ENCODE measurements at places on chromosomes 5 and 9.

- DNase-seq, result no peak
Observed at GRCh38 chr9:136090056-136090735, 4.9 kb downstream of the NACC2 start.

GRCh38 chr5:14411216-14411615 is 170.4 kb upstream of the OTULINL start:
- DNase-seq, result no peak

DNA sequence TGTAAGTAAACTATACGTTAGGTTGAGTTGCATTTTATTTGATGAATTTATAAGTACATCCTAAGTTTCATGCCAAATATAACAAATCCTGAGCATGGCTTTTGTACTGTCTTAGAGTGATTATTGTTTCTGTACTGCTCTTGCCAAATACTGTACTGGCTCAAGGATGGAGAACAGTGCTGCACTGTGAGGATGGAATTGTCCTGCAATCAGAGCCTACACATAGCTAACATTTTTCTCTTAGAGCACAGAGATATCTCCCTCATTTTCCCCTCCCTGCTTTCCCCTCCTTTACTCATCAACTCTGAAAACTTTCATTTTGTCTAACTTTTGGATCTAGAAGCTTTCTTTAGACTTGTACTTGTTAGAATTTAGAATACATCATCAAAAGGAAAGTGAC is 28.3 kb downstream of the LRRC70 start:
- DNase-seq, result no peak

- DNase-seq, result no peak
Observed at GRCh38 chr9:34125681-34126206, 754 bp downstream of the DCAF12 start.

DNA sequence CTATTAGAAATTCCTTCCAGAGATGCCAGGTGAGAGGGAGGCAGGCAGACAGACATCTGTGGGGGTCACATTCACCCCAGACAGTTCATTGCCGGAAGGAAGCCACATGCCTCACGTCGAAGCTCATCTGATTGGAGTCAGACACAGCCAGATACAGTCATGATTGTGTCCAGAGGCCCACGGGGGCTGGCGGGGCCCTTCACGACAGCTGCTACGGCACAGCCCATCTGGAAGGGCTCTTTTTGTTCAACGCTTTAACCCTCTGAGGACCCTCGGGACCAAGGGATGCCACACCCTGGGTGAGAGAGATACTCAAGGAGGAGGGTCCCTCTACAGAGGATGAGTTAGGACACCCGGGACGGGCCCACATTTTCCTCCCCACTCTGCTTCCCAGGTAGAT is 31.9 kb upstream of the GABRP start:
- no peak for DNase-seq

DNA sequence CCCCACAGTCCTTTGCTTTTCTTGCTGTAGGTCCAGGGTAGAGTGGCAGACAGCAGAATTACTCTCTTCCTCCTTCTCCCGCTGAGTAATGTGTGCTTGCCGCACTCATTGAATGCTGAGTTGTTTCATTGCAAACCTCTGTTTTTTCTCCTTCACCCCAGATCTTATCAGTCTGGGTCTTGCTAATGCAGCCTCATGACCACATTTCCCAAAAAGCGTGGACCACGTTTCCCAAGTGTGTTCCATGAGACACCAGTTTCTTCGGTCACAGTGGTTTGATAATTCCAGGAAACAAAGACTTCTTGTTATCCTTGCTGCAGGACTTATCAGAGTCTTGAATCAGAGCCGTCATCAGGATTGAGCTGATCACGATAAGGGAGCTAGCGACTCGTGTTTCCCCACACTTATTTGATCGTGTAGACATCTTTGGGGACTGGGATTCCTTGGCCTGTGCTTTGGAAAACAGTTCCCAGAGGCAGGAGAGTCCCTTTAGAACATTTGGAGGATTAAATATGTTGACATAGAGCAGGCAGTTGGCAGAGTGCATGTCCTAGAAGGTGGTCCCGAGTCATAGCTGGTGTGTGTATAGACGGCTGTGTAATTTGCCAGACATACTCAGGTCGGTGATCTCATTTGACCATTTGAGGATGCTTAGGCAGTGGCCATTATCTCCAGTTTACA is 4.4 kb downstream of the LRRC8A start:
- DNase-seq, result no peak

GRCh38 chr5:52710972-52711596 is 76.6 kb upstream of the ITGA1 start:
- no peak for DNase-seq

DNA sequence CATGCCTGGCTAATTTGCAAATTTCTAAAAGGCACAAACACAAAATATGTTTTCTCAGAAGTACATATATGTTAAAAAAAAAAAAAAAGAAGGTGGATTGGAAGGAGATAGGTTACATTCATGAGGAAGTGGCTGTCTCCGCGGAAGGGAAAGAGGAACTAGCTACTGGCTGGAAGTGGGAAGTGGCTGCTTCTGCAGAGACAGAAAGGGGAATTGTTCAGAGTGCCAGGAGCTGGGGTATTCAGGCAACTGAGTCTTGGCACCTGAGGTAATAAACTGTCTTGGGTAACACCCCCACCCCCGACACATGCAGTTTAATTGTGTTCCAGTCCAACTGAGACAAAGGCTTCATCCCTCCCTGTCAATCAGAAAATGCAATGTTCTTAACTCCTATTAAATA is 45.6 kb downstream of the S1PR3 start:
- no peak for DNase-seq

DNA sequence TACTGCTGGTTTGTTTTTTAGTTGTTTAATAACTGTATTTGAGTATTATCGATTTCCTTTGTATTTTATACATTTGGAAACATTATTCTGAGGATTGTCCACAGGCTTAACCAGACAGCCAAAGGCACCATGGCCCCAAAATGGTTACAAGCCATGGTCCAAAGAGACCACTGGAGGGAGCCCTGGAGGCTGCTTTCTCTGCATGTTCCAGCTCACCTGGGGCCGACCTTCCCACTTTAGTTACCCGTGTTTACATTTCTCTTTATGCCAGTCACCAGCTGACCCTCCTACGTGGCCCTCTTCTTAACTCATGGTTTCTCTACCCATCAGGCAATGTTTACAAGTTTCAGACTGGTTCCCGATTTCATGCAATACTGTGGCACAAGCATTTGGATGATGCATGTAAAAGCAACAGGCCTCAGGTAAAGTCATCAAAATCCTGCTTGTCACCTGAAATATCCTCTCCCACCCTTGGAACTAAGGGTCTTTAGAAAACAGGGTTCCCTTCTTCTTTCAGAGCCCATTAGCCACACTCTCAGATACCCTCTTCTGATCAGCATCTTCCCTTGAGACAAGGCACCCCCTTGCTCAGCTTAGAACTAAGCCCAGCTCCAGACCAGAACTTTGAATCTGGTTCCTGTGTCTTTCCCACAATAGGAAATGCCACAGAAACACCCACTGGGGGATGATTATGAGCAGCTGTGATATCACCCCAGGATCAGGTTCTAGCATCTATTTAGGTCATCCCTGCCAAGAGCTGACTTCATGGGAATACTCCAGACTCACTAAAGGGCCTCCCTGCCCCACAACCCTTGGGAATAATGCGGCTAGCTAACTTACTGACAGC is 49.9 kb upstream of the GARNL3 start:
- DNase-seq, result no peak

DNA sequence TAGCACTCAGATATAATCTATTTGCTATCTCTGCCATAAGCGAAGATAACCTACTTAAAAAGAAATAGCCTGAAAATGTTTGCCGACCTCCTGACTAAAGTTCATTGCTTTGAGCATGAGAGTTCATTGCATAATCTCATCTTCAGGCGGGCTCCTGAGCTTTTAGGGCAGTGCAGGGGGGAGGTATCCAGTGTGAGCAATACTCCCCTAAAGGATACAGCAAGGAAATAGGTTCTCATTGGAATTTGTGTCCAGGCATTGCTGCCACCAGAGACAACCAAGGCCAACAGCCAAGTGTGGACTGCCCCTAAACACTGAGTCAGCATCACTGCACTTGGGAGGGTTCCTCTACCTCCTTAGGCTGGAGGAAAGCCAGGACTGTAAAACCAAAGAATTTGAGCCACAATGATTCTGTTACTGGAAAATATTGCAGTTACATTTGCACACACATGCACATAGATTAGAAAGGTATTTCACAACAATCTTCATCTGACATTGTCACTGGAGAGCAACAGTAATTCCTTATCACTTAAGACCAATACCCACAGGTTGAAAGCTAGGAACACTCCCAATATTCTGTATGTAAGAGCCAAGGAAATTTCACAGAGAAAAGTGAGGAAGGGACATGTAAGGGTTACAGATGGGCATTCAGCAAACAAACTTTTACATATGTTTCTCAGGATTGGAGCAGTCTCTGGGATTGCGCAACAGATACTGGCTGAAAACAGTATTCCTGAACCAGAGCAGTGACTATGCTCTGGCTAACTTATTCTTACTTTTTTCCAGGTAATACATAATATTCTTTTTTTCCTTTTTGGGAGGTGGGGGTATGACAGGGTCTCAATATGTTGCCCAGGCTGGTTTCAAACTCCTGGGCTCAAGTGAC is 98.6 kb upstream of the TLE1 start:
- no peak for DNase-seq

Measured in left renal pelvis (tissue), 4 donors.